ENCODE measurements at places on chromosomes 7 and 10.

DNA sequence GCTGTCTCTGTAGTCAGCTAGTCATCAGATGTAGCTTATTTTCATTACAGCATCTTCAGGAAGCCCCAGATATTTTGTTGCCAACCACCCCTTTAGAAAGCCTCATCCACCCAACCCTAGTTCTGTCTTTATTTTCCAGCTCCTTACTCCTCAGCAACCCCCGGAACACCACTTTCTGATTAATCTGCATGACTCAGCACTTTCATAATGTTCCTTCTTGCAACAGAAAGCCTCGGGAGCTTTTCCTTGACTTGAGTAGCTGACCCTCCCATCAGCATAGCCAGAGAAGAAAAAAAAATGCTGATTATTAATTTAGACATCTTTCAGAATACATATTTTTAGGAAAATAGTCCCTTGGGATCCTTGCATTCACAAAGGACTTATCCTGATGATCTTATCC is 244.0 kb upstream of the CXCL12 start:
- peak; percentile 49 for DNase-seq

DNA sequence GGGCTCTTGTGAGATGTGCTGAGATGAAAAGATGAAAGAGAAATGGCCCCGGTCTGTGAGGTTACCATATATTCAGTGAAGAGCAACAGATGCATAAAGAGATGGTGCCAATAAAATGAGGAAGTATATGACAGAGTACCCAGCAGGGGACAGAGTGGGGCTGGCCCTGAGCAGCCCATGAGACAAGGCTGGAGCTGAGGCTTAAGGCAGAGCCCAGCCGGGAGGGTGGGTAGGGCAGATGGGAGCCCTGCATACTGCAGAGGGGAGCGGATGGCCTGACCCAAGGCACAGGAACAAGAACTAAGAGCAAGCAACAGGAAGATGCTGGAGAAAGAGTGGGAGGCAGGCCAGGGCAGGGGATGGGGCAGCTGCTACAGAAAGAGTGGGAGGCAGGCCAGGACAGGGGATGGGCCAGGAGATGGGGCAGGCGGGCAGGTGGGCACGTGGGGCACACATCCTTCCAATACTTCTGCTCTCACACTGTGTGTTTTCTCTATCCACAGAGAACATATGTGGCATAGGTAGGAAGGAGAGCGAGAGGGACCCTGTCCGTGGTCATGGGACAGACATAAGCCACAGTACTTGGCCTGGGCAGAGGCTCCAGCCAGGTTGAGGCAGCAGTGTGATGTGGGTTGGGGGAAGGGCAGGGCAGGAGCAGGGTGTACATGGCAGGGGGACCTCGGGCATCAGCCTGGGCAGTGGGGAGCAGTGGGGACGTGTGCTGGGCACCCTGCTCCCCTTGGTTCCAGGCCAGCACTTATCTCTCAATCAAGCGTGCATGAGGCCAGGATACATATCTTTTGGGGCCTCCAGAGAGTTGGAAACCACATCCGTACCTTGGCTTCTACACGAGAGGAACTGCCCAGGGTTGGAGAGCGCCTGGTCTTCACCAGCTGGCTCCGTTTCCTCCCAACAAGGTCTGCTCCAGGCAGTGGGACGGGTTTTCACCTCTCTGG is 91.6 kb upstream of the IKZF1 start:
- no peak for DNase-seq

- no peak for DNase-seq
Measured at GRCh38 chr10:8144496-8144895, 90.0 kb downstream of the GATA3 start.

GRCh38 chr7:117982071-117983055 is 109.1 kb upstream of the CTTNBP2 start:
- no peak for DNase-seq

- peak; percentile 42 for DNase-seq
Measured at GRCh38 chr10:72009425-72010081, 45.4 kb downstream of the CHST3 start.

GRCh38 chr7:32170838-32171237 is 100.6 kb upstream of the PDE1C start:
- DNase-seq = no peak

GRCh38 chr10:1199345-1199673 is 143.1 kb downstream of the WDR37 start:
- no peak for DNase-seq

- DNase-seq = no peak
Measured at GRCh38 chr10:114605155-114605797, 52.8 kb downstream of the ABLIM1 start.

- DNase-seq = no peak
Measured at GRCh38 chr10:85598646-85599045, 767.9 kb downstream of the GRID1 start.

DNA sequence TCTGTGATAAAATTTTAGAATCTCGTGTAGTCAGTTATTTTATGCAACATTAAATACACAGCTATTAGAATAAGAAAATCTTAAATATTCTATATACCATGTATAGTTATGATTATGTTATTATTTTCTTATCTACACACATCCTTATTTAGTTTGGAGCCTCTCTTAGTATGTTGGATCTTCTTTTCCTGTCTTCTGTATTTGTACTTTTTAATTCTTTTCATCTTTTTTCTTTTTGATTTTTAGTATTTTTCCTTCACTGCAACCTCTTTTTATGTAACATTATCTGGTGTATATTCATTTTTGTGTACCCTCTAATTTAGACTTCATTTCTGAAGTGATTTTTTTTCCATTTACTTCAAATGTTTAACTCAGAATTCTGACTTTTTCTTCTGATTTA is 48.9 kb downstream of the ZMYND11 start:
- no peak for DNase-seq

- DNase-seq = no peak
Measured at GRCh38 chr10:62559481-62560200, 185.5 kb downstream of the ZNF365 start.

DNA sequence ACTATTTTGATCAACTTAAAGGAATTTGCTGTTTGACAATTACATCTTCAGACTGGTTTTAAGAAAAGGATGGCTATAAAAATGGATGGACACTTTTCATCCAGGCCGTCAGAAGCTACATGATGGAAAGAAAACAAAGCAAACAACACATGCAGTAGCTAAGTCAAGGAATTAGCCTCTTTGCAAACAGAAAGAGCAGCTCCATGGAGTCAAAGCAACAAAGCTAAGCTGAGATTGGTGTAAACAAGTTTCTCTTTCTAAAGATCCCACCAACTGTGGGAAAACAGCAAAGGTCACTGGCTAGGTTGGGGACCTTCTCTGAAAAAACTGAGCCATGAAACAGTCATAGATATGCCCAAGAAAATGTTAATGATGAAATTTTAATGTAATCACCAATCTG is 98.9 kb downstream of the RNF133 start:
- DNase-seq = no peak

- no peak for DNase-seq
Measured at GRCh38 chr10:61900829-61901792, at the start of gene ARID5B. Gene ARID5B, plus strand, starts transcription at chr10:61901699. Its CDS starts 11 bp downstream, at chr10:61901710.

DNA sequence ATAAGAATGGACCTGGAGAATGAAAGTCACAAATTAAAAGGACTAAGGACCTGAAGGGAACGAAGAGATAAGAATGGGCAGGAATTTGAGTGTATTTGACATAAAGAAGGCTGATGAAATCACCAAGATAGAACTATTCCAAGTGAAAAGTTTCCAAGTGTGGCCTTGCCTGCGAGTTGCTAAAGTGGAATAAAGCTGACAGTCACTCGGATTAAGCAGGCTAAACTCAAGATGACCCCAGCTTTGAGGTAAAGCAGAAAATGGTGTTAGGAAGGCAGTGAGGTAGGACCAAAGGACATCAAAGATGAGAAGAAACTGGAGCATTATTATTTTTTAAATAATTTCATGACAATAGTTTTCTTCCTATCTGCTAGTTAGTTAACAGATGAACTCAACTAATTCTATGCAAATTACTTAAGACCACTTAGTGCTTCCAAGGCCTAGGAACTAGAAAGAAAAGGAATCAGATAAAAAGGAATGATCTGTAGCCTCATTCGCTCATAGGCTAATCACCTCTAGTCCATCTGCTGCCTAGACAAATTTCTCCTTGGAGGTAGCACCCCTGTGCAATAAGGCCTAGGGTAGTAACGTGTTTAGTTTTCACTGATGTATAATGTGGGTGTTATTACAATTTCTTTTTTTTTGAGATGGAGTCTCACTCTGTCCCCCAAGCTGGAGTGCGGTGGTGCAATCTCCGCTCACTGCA is 34.5 kb downstream of the EZH2 start:
- DNase-seq = no peak

DNA sequence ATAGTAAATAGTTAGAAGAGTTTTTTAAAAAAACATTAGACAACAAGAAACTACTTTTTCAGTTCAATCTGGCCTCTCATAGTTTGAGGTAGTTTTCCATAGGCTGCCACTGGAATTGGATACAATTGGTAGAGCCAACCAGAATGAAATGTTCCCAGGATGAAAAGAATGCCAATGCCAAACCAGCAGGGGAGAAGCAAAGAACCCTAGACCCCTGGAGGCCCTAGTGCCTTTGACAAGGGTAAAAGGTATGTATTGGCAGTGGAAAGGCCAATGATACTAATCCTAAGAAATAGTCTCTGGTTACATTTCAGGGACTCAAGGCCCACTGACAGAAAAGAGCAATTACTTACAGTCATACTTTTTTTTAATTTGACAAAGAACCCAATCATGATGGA is 77.4 kb upstream of the SEM1 start:
- DNase-seq = no peak

- DNase-seq = no peak
Measured at GRCh38 chr7:3552499-3552898, 251.4 kb downstream of the SDK1 start.

GRCh38 chr7:67380858-67381257 is 384.2 kb downstream of the TYW1 start:
- no peak for DNase-seq

DNA sequence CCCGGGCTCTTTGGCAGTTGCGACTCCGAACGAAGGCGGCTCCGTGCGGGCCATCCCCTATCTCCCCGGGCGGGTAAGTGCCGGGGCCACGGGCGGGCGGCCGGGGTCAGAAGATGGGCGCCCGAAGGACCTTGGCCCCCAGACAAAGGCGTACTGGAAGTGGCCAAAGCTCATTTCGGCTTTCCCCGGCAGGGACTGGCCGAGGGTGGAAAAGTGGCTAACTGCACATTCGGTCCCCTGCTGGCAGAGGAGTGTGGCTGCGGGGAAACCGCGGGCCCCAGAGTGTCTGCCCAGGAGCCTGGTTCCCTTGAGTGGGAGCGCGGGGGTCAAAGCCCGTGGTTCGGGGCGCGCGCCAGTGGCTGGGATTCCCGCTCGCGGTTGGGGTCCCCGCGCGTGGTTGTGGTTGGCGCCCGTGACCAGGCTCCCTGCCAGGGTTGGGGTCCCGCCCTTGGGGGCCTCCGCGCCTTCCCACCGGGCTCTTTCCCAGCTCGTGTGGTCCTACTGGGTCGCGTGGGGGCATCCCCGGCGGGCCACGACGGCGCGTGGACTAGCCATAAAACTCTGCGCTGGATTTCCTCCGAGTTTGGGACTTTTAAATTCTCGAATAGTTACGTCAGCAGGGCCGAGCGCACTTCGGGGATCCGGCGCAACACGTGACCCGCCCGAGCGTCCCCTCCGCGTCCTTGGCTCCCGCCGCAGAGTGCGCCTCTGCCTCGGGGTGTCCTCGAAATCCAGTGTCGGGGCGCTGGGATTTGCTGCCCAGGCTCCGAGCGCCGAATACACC is 124.4 kb downstream of the TACC2 start:
- no peak for DNase-seq

DNA sequence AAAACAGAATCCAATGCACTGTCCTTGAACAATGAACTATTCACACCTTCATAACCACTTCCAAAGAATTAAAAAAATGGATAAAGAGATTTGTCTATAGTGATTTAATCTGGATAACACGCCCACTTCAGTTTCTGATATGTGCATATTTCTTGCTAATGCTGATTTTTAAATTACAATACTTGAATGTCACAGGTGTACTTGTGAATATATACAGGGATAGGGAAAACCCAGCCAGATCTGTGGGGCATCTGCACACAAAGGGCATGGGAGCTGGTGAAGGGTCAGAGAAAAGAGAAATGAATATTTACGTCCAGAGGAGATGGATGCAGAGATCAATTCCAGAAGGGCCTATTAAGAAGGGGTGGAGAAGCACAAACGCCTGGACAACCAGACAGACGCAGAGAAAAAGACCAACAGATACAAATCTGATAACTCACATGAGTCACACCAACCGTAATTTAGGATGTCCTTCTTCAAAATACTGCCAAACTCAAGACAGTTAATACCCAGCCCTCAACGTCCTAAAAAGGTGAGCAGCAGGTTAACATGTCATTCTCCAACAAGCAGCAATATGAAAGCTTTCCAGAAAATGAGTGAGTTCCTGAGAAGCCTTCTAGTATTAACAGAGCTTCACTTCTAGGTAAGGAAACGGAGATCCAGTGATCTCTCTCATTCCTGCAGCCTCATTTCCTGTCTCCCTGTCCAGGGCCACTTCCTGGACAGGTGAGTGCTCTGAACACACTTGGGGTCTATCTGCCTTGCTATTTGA is 41.9 kb downstream of the PIP4K2A start:
- no peak for DNase-seq

GRCh38 chr10:102269017-102269416 is 23.7 kb downstream of the GBF1 start:
- DNase-seq = no peak

- DNase-seq = no peak
Measured at GRCh38 chr7:38978491-38978890, 782 bp downstream of the POU6F2 start.

DNA sequence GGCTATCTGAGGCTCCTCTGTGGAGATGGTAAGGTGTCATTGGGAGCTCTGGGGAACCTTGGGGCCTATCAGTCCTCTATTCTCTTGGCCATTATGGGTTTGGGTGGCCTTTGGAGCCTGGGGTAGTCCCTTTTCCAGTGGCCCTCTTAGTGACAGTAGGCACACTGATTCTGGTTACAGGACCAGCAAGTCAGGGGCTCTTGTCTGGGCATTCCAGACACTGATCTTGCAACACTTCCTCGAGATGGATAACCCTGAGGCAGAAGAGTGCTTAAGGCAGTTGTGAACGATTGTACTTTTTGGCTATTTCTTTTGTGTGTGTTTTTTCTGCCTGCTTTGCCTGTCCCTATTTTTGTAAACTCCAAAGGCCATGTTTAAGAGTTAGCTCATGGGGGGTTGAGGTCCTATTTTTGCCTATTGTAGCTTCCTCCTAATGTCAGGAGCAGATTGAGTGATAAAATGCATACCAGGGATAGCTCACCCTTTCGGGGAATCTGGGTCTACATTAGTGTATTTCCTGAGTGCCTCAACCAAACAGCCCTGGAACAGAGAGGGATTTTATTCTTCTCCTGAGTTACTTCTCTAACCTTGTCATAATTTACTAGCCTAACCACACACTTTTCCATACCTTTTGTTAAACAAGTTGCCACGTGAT is 61.2 kb downstream of the PRKAR2B start:
- no peak for DNase-seq

- DNase-seq = peak; percentile 28
Measured at GRCh38 chr7:85030893-85031292, 156.0 kb downstream of the SEMA3D start.

- DNase-seq = no peak
Measured at GRCh38 chr7:29149036-29149435, 2.7 kb upstream of the CPVL start.
